ENCODE measurements at places on chromosomes 1 and 21. TPM values are rescaled to one million over a fixed set of nuclear protein-coding genes. Genes with fewer than 3 reads are reported as not detected.

The VPS26C gene
- total RNA-seq: 32.7 TPM

The SH3BGR gene
- 147 TPM for total RNA-seq

The OLFML2B gene
- total RNA-seq: 2.2 TPM

The GJA9 gene
- total RNA-seq: not detected

The COL8A2 gene
- 0.15 TPM for total RNA-seq

The KCNAB2 gene
- 2.6 TPM for total RNA-seq

The LHX8 gene
- not detected for total RNA-seq

The KNCN gene
- total RNA-seq: not detected

The SZRD1 gene
- 80.7 TPM for total RNA-seq

The BRDT gene
- not detected for total RNA-seq

The INAVA gene
- not detected for total RNA-seq

The NBPF8 gene
- 1.7 TPM for total RNA-seq

The PGLYRP4 gene
- total RNA-seq: not detected

The TNFRSF18 gene
- not detected for total RNA-seq

The ANKRD45 gene
- total RNA-seq: not detected

The KCNA2 gene
- total RNA-seq: 0.05 TPM

The PIK3C2B gene
- 13.8 TPM for total RNA-seq

The PADI3 gene
- total RNA-seq: 0.09 TPM

The PROX1 gene
- total RNA-seq: 20.5 TPM

The BTBD19 gene
- 1.8 TPM for total RNA-seq

The TMEM269 gene
- 0.89 TPM for total RNA-seq

The SPATA6 gene
- total RNA-seq: 4.2 TPM

The AIM2 gene
- 0.38 TPM for total RNA-seq
